COR-L47 (cell line): ENCODE measurements at places on chromosomes 11 and 22.
A peak's percentile ranks its signal among the peaks of the same experiment; 100 is the strongest.

- no peak for DNase-seq
These were observed 16.0 kb upstream of the B4GALNT4 start for GRCh38 chr11:353179-353873.

DNA sequence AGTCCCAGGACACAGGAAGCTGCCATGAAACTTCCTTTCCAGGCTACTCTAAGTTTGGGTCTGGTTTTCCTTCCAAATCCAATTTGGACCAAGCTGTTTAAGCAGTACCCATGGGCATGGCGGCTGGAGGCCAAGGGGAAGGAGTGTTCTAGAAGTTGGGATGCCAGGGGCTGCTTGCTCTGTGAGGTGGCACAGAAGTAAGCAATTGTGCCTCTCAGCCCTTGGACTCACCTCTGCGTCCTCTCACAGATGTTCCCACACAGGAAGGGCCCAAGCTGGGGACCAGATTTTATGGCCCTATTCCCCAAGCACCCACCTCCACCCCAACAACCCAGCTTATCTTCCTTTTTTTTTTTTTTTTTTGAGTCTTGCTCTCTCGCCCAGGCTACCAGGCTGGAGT lies 3.5 kb upstream of the DGAT2 start:
- DNase-seq, result no peak

- no peak for DNase-seq
These were observed 13.9 kb downstream of the RTN4RL2 start for GRCh38 chr11:57474017-57474802.

GRCh38 chr11:104899226-104899625 lies 966 bp upstream of the CASP12 start:
- no peak for DNase-seq

DNA sequence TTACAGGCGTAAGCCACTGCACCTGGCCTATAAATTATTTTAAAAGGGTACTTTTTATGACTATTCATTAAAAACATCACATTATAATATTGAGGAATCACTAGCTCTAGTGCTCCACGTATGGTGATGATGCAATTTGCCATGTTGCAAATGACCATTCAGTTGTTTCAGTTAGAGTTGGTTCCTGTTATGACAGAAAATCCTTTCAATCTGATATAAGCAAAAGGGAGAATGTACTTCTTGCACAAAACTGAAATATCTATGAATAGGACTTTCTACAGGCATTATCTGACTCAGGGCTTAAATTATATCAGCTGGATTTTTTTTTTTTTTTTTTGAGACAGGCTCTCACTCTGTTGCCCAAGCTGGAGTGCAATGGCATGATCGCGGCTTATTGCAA lies 45.6 kb upstream of the RRM1 start:
- no peak for DNase-seq

DNA sequence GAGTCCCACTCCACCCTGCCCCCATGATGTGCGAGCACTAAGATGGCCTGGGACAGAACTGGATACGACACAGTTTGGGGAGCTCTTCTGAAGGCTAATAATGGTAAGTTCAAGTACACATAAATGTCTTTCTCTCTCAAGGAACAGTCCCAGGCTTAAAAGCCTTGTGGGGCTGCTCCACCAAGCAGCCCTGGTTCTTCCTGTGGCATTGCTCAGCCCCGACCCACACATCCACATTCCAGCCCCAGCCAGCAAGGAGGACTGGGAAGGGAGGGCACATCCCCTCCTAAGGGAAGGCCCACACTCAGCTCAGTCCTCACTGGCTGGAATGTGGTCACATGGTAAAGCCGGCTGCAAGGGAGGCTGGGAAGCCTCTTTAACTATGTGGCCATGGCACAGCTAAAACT lies 13.3 kb upstream of the MB start:
- DNase-seq, result no peak

GRCh38 chr11:5581014-5581413 lies 337 bp downstream of the OR52B6 start:
- DNase-seq, result no peak

- no peak for DNase-seq
These were observed 100.7 kb upstream of the THY1 start for GRCh38 chr11:119523539-119524157.

GRCh38 chr11:72736452-72737069 lies 15.6 kb downstream of the ARAP1 start:
- DNase-seq, result no peak

DNA sequence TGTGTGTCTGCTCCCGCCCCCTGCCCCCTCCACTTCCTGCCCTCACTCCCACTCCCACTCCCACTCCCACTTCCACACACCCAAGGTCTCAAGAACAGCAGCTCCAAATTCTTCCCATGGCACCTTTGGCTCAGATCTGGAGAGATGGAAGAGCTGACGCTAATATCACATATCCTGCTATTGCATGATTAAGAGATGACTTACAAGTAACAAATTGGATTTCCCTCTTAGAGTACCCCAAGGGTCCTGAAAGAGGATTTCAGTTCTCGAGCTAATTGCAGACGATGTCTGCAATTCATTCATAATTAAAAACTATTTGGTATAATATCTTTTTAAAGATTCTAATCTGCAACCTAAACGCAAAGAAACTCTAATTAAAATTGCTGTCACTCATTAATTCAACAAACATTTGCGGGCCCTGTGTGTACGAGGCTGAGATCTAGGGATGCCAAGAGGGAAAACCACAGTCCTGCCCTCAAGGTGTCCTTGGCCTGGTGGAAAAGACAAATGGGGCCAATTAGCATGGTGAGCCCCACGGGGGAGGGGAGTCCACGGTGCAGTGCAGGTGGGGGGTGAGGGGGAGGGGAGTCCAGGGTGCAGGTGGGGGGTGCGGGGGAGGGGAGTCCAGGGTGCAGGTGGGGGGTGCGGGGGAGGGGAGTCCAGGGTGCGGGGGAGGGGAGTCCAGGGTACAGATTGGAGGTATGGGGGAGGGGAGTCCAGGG lies 50.3 kb downstream of the CELSR1 start:
- DNase-seq, result no peak

DNA sequence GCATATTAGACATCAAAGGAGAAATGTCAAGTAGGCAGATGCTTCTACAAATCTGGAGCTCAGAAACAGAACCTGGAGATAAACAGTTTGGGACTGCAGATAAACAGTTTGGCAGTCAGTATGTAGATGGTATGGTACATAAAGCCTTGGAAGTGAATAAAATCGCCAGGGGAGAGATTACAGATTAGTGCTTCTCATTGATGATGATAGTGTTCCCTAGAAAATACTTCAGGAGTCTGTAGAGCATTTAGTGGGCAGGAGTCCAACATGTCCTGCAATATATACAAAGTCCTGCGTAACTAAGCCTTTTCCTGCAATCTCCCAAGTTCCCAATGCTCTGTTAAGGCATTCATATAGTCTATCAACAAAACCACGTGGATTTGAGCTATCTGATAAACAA lies 35.2 kb downstream of the NARS2 start:
- DNase-seq, result no peak

- no peak for DNase-seq
These were observed 5.0 kb downstream of the THY1 start for GRCh38 chr11:119417726-119418540.

DNA sequence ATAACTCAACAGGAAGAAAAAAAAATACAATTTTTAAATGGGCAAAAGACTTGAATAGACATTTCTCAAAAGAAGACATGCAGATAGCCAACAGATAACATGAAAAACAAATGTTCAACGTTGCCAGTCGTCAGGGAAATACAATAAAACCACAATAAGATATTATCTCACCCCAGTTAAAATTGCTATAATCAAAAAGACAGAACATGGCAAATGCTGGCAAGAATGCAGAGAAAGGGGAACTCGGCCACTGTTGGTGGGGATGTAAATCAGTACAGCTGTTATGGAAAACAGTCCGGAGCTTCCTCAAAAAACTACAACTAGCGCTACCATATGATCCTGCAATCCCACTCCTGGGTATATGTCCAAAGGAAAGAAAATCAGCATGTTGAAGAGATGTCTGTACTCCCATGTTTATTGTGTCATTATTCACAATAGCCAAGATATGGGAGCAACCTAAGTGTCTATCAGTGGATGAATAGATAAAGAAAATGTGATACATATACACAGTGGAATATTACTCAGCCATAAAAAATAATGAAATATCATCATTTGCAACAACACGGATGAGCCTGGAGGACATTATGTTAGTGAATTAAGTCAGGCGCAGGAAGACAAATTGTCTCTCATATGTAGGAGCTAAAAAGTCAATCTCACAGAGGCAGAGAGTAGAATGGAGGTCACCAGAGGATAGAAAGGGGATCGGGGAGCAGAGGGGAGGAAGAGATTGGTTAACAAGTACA lies 12.2 kb upstream of the CYTH4 start:
- DNase-seq, result no peak

GRCh38 chr11:64356498-64357411 lies 2.2 kb upstream of the RPS6KA4 start:
- DNase-seq, result peak; percentile 29

DNA sequence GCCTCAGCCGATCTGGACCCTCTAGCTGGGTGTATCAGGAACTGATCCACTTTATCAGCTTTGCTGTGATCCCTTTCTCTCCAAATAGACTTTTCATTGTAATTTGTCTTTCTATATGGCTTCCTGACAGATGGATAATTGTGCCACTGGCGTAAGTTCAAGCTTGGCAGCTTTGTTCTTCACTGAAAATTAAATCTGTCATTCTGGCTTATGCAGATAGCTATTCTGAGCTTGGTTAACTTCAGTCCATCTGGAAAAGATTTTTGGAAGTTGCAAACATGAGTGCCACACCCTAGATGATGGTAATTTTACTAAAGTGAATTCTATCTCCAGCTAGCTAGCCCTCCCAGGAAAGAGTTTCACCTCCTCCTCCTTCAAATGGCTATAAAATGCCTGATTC lies 8.1 kb downstream of the OR5A2 start:
- DNase-seq, result no peak

GRCh38 chr11:102268083-102268984 lies 49.0 kb upstream of the BIRC3 start:
- peak; percentile 19 for DNase-seq

DNA sequence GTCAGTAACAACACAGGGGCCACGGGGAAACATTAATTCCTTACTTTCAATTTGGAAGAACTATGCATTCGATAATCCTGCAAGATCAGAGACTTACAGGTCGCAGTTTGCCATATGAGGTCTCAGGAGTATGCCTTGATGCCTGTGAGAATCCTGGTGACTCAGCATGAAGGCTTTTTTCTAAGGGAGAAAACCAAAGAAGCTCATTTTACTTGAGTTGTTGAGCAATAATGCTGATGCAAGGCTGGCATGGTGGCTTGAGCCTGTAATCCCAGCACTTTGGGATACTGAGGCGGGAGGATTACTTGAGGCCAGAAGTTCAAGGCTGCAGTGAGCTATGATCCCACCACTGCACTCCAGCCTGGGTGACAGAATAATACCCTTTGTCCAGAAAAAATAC lies 26.6 kb downstream of the ATG16L2 start:
- DNase-seq, result no peak

GRCh38 chr11:90124371-90124770 lies 10.1 kb upstream of the NAALAD2 start:
- no peak for DNase-seq

- no peak for DNase-seq
These were observed 172.6 kb upstream of the SEZ6L start for GRCh38 chr22:25996669-25997068.

DNA sequence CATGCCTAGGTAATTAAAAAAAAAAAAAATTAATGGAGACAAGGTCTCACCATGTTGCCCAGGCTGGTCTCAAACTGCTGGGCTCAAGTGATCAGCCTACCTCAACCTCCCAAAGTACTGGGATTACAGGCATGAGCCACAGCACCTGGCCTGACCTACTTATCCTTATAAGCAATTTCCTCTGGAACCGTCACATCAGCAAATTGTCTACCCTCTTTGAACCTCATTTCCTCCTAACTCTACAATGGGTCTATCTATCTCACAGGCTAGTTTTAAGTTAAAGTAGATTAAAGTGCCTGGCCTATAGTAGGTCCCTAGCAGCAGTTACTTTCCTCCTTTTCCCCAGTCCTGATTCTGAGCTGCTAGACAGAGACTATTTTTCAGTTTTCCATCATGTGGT lies 43.5 kb downstream of the THAP12 start:
- DNase-seq, result no peak

DNA sequence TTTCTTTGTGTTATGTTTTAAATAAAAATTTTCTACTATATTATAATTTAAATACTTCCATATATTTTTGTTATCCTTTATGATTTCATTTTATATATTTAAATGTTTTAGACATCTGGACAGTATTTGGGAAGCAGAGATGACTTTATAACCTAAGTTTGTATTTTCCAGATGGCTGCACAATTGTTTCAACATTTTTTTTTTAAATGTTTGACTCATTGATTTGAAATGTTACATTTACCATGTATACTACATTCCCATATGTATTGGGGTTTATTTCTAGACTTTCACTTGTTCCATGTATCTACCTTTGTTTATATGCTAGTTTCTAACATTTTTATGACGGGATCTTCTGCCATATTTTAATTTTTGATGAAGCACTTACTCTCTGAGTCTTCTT lies 766.5 kb downstream of the METTL15 start:
- no peak for DNase-seq

- DNase-seq, result peak; percentile 91
These were observed 23.2 kb downstream of the TBX1 start for GRCh38 chr22:19783586-19784383.
